Spinal cord (tissue), 10 donors: ENCODE measurements at places on chromosomes 1 and 21.

GRCh38 chr1:212254853-212255363, 30.3 kb upstream of the PPP2R5A start:
- DNase-seq: no peak

DNA sequence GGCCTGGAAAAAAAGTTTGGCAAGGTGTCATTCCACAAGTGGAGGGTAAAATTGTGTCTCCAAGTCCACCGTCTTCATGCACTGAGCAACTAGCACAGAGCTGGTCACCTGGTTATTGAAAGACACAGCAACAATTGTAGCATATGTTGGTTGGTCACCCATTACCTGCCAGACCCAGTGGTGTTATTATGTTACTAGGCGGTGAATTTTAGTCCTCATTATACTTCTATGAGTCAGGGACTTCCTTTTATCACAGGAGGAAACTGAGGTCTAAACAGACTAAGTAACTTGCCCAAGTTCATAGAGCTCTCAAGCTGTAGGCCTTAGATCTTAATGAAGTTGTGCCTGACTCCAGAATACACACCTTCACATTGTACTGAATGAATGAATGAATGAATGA, 94.9 kb upstream of the VANGL1 start:
- DNase-seq: no peak

DNA sequence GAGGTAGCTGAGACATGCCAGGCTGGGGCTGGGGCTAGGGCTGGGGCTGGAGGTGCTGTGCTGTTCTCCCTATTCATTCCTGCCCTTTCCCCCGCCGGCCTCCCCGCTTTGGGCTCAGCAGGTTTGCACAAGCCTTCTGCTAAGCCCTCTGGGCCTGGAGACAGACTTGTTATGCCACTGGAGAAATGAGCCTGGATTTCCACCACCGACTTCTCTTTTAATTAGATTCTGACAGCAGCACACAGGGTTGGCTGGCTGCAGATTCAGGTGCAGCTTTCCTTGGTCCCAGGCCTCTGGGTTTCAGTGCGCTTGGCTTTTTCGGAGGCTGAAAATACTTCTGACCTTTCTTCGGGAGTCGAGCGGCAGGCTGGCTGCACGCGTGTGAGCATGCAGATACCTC, 71.5 kb upstream of the ACTL8 start:
- DNase-seq: no peak

- DNase-seq: no peak
These were observed 392.7 kb downstream of the MATN1 start for GRCh38 chr1:30330644-30331043.

DNA sequence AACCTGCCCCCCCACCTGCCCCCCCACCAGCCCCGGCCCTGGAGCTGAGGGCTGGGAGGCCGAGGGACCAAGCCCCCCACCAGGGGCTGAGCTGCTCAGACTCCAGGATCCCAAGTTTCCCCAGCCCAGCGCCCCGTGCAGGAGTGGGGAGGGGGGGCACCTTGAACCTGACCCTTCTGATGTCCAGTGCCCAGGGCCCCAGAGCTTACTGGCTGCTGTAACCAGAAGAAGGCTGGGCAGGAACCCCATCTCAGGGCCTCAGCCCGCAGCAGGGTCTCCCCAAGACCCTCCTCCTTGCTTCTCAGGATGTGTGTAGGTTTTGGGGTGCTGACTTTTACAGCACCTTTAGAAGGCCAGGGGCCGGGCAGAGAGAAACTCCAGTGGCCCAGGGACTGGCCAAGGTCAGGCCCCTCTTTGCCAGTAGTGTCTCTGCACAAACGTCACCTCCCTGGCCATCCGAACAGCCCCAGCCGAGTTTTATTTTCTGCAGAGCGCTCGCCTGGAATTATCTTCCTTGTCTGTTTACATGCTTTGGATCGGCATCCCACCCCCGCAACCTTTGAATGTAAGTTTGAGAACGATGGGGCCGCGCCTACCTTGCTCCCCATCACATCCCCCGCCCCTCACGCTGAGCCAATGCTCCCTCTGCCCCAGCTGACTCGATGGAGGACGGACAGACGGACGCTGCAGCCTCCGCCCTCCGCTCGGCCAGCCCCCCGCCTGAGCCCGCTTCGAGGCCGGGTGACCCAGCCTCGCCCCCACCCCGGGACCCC, 70.1 kb upstream of the CASZ1 start:
- no peak for DNase-seq

- DNase-seq: no peak
These were observed 97.4 kb downstream of the LACTBL1 start for GRCh38 chr1:22875241-22875640.

GRCh38 chr1:240401731-240402130, 210.2 kb downstream of the GREM2 start:
- DNase-seq: no peak

- DNase-seq: no peak
These were observed 492.3 kb downstream of the MRPL39 start for GRCh38 chr21:25115021-25115420.

DNA sequence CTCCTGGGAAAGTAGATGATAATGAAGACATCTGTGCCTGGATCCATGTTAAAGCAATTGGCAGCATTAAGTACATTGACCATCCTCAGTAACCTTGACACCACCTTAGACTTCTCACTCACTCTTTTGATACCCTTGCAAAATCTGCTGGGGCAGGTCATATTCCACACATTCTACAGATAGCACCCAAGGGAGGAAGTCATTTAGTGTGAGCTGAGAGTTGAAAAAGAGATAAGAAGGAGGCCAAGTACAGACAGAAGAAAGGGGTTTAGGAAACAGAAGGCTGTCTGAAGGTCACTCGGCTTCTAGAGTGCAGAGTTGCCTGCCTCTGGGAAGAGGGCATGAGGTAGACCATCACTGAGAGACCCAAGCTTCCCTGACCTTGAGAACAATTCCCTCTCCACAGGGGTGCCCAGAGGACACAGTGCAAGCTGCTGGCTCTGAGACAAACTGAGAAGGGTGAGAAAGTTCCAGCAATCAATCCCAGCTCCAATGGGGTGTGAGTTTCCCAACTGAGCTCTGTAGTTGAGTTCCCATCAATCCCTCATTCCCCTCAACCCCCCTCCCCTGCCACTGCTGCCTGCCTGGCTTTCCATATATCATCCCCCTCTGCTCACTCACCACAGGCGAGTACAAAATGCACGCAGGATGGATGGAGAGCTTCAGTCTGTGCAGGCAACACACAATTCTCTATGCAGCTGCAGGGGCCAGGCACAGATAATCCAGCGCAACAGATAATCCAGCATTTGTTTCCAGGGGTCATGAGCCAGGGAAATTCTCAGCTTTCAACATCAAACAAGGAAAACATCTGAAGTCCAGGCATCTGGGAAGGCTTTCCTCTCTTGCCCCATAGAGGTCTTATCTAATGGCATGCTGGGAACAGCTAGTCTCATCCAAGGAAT, 7.4 kb upstream of the MOB3C start:
- DNase-seq: peak; percentile 54

DNA sequence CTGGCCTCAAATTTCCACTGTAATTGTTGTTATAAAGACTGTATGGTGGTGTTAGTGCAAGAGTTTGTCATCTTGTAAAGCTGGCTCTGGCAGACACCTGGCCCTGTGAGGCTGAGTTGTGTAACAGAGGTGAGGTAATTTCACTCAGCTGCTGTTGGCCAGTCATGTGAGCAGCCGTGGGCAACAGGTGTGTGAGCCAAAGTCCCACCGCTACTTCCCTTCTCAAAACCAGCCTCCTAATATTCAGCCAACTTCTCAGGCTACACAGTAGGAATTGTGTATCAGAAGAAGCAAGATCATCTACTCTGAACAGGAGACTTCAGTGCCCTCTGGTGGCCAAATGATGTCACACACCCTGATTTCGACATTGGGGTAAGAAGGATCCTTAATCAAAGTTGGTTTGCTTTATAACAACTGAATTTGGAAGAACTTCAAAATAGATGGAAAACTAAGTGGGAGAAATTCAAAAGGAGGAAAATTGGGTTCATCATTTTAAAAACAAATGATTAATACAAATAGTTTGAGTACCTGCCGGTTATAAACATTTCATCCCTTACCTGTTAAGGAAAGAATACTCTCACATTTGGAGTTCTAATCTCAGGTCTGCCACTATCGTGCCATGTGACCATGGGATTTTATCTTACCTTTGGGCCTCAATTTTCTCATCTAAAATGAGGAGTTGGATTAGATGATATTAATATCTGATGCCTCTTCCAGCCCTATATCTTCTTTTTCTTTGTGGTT, 2.6 kb upstream of the CREG1 start:
- DNase-seq: no peak
